ENCODE measurements at places on chromosomes 1 and 21.
A peak's percentile ranks its signal among the peaks of the same experiment; 100 is the strongest.

DNA sequence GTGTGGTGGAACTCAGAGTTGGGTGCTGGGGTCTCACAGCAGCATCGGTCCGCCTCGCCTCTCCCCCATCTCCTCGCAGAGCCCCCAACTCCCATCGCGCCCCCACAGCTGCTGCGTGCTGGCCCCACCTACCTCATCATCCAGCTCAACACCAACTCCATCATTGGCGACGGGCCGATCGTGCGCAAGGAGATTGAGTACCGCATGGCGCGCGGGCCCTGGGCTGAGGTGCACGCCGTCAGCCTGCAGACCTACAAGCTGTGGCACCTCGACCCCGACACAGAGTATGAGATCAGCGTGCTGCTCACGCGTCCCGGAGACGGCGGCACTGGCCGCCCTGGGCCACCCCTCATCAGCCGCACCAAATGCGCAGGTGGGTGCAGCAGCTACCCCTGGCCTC is 24.2 kb downstream of the PTPRU start:
- ATAC-seq = no peak

GRCh38 chr1:198910816-198911215 is 272.0 kb downstream of the PTPRC start:
- ATAC-seq = no peak

DNA sequence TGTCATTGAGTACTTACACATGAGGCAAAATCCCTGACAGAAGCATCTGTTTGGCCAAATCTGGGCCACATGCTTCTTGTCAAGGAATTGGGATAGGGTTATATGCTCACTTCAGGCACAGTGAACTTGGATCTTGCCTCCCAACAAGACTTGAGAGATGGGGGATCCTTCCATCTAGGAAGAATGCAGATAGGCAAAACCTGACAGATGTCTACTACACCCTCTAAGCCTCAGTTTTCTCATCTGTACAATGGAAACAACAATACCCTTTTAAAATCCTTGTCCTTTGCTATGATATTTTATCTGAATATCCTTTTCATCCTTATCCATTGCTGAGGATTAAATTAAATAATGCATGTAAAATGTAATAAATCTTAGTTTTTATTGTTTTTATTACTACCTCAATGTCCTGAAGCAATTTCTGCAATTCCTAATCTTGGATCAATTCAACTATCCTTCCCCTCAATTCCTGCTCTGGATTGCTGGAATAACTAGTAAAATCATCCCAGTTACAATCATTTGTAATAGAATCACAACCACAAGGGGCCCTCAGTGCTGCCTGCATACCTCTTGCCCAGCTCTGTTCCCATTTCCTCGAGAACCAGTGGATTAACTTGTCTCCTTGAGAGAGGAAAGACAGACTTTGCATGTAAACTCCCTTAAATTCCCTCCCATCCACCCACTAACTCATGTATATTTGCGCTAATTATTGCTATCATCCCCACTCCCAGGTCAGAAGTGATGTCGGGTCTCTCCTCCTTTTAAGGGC is 8.1 kb upstream of the XPR1 start:
- ATAC-seq = no peak

DNA sequence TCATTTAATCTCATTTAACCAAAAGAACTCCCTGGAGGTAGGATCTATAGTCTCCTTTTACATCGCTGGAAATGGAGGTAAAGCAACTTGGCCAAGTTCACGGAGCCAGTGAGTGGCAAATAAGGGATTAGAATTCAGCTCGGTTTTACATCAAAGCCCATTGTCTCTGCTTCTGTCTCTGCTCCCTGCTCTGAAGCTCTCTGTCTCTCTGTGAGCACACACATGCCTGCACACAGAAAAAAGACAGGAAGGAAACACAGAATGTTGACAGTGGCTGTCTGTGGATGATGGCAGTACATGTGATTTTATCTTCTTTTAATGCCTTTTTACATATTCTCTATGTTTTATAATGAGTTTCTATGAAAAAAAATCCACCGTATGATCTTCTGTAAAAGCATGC is 8.9 kb upstream of the DHRS3 start:
- ATAC-seq = no peak

- no peak for ATAC-seq
Observed at GRCh38 chr1:162060314-162060713, 9.2 kb upstream of the NOS1AP start.

GRCh38 chr1:162977944-162978568 is 91.1 kb upstream of the RGS4 start:
- ATAC-seq = no peak

GRCh38 chr1:187408212-187409004 is 579.7 kb downstream of the PLA2G4A start:
- ATAC-seq = no peak

DNA sequence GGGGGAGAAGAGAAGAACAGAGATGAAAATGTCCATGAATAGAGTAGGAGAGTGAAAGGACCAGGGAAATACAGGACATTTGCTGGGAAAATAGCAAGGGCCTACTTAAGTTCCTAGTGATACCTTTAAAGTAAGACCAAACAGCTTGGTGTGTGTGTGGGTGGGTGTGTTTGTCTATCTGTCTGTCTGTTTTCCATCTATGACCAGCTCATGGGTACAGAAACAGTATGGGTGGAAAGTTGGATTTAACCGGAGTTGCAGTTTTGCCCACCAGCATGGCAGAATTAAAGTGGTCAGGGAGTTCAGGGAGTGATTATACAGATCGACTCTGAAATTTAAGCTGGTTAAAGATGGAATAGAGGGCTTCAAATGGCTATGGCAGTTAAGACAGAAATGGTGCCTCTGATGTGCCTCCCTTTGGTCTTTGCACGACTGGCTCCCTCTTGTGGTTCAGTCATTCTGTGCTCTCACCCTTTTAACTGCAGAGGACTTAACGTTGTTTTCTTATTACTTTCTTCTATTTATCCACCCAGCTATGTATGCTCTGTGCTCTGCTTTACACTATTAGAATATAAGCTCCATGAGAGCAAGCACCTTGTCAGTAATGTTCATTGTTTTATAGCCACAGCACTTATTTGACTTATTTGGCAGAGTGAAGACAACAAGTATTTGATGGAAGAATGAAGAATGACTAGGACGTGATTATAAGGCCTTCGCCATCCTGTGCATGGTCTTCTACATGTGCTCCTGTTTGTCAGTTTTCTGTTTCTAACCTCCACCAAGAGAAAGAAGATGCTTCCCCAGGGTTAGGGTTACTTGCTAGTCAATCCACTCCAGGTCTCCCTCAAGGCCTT is 72.7 kb upstream of the AK4 start:
- ATAC-seq = peak; percentile 57

- ATAC-seq = no peak
Observed at GRCh38 chr1:93992190-93992589, 83.0 kb upstream of the GCLM start.

- no peak for ATAC-seq
Observed at GRCh38 chr1:65952696-65953095, 160.0 kb downstream of the PDE4B start.

- no peak for ATAC-seq
Observed at GRCh38 chr21:32189688-32190483, 89.0 kb downstream of the MIS18A start.

- ATAC-seq = no peak
Observed at GRCh38 chr1:17599291-17599953, 59.9 kb downstream of the ARHGEF10L start.

- ATAC-seq = no peak
Observed at GRCh38 chr1:61452176-61453035, 272.5 kb downstream of the TM2D1 start.

GRCh38 chr1:156749419-156750118 is 1.9 kb downstream of the HDGF start:
- ATAC-seq = no peak

- peak; percentile 41 for ATAC-seq
Observed at GRCh38 chr1:6962996-6963911, 178.0 kb downstream of the CAMTA1 start.

- no peak for ATAC-seq
Observed at GRCh38 chr1:193940176-193940575, 753.8 kb upstream of the B3GALT2 start.

- ATAC-seq = no peak
Observed at GRCh38 chr1:169707912-169708604, 3.4 kb downstream of the SELL start.

GRCh38 chr21:14862794-14863720 is 201.7 kb downstream of the NRIP1 start:
- ATAC-seq = no peak

- no peak for ATAC-seq
Observed at GRCh38 chr1:163069655-163070277, 605 bp downstream of the RGS4 start.

- ATAC-seq = no peak
Observed at GRCh38 chr1:162157469-162157868, 88.0 kb downstream of the NOS1AP start.

- no peak for ATAC-seq
Observed at GRCh38 chr1:189524501-189524900, 953.2 kb downstream of the BRINP3 start.

DNA sequence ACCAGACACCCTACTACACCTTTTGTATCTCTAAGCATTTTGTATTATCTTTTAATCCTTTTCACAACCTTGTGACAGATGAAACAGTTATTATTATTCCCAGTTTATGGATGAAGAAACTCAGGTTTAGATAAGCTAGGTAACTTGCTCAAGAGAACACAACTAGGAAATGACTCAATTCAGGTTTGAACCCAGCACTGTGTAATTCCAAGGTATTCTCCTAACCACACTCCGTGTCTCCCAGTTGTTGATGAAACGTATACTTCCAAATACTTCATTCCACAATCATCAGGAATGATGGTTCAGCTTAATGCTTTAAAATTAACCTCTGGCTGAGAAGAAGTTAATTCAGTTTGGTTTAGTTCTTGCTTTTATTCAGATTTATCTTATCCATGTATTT is 51.7 kb upstream of the MRPS6 start:
- ATAC-seq = no peak

DNA sequence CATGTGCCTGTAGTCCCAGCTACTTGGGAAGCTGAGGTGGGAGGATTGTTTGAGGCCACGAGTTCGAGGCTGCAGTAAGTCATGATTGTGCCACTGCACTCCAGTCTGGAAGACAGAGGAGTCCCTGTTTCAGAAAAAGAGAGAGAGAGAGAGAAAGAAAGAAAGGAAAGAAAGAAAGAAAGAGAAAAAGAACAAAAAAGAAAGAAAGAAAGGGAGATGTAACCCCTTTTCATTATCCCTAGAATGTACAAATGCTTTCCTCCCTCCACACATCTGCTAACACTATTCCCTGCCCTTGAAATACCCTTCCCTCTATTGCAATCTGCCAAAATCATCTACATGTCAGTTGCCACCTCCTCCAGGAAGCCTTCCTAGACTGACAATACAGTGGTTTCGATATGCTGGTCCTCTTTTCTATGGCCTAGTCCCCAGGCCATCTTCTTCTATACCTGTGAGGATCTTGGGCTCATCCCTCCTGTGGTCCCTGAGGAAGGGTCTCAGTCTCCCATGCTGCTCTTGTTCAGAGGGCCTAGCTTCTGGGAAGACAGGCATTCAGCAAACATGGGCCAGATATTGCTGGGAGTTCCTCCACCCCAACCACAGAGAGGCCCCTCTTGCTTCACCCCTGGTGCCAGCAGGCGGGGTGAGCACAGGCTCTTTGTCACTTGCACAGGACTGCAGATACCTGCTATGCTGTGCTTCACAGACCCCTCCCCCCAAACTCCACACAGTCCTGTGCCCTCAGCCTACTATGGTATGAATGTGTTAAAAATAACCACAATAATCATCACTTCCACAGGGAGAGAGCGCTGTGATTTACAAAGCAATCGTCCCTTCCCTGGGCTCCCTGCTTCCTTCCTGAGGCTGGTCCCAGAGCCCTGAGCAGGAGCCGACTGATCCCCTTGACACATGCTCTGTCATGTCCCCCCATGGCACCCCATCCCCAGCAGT is 14.1 kb downstream of the ADGRB2 start:
- no peak for ATAC-seq

- ATAC-seq = no peak
Observed at GRCh38 chr1:205772607-205773032, 2.7 kb downstream of the RAB29 start.

GRCh38 chr1:21435646-21436487 is 4.1 kb upstream of the NBPF3 start:
- ATAC-seq = no peak

GRCh38 chr1:234732671-234733390 is 122.9 kb upstream of the IRF2BP2 start:
- ATAC-seq = no peak

DNA sequence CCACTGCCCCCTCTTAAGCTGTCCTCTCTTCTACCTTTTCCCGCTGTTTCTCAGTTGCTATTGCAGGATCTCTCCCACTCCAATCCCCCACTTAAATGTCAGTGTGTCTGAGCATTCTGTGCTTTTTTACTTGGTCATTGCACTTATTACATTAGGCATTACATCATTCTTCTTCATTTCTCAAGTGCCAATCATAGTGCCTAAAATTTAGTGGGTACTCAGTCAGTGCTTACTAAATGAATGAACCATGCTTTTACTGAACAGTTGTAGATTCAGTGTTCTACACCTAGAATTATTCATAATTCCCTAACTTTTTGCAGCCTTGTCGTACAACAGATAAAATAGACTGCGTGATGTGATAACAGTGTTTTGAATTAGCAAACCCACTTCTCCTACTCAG is 19.4 kb downstream of the ARMH1 start:
- ATAC-seq = no peak

GRCh38 chr1:16012590-16013219 is 5.1 kb downstream of the HSPB7 start:
- peak; percentile 66 for ATAC-seq

DNA sequence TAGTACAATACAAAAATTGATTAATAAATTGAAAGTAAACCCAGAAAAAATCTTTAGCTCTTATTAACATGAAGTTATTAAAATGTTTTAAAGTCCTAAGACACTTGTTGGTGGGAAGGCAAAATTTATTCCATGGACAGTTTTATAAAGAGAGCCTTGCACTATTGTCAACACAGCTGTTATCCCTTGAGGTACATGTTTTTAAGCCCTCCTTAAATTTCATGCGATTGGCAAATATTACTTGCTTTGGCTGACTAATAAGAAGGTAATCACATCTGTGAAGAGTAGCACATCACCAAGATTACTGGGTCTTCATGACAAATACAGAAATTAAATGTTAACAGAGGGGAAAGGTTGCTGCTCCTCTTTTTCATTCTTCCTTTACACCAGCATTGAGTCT is 611.1 kb downstream of the BRINP3 start:
- ATAC-seq = no peak

DNA sequence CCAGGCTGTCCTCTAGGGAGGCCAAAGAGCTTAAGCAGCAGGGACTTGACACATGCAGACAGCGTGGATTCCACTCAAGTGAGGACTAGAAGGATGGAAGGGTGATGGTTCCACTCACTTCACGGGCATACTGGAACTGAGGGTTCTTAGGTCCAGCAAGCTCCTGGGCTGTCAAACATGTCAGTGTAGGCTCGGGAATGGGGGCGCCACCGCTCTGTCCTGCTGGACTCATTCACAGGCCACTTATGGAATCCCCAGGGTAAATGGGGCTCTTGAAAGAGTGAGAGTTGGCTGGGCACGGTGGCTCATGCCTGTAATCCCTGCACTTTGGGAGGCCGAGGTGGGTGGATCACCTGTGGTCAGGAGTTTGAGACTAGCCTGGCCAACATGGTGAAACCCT is 27.7 kb upstream of the CSF3R start:
- ATAC-seq = no peak
